Tongue (tissue), 3 donors: ENCODE measurements at places on chromosomes 7 and 10.

DNA sequence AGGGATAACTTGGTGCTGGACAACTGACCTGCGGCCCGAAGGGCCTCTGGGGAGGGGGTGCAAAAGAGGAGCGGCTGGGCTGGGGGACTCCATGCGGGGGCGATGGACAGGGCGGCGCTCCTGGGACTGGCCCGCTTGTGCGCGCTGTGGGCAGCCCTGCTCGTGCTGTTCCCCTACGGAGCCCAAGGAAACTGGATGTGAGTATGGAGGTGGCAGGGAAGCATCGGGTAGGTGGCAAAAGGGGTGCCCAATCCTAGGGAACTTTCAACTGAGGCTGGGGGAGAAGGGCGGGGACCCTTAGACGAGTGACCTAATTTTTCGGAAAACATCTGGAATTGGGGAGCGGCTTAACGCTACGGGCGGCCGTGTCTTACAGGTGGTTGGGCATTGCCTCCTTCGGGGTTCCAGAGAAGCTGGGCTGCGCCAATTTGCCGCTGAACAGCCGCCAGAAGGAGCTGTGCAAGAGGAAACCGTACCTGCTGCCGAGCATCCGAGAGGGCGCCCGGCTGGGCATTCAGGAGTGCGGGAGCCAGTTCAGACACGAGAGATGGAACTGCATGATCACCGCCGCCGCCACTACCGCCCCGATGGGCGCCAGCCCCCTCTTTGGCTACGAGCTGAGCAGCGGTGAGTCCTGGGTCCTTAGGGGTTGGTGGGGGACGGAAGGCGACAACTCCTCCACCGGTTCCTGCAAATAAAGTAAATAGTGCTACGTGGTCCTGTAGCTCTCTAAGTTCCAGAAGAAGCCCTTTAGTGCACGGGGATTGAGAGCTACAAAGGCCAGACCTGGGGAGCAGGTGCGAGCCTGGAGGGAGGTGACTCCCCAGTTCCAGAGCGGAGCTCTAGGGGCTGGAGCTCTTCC lies 622 bp downstream of the WNT16 start:
- peak; percentile 40 for DNase-seq

DNA sequence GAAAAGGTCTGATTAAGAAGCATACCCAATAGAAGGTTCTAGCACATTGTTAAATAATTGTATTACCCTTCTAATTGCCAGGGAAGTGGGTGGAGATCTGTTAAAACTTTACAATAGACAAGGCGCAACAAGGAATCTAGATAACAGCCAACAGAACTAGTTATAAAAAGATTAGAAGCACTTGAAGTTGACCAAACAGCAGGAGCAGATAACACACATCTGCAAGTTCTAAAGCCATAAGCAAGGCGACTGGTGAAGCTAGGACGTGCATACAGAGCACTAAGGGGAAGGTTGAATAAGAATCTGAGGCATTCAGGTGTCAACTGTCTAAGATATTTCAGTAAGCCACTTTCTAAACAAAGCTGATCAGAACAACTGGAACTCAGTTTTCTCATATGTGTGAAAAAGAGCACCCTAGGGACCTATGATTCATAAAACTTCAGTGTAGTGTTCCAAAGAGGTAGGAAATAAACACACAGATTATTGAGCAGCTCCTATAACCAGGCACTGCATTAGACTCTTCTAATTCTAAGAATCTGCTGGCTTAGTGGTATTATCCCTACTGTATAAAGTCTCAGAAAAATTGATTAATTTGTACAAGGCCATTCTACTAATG lies 111.2 kb downstream of the SAMD9 start:
- DNase-seq: no peak

- DNase-seq: peak; percentile 28
Observed at GRCh38 chr7:5553298-5553877, 129.8 kb upstream of the TNRC18 start.

DNA sequence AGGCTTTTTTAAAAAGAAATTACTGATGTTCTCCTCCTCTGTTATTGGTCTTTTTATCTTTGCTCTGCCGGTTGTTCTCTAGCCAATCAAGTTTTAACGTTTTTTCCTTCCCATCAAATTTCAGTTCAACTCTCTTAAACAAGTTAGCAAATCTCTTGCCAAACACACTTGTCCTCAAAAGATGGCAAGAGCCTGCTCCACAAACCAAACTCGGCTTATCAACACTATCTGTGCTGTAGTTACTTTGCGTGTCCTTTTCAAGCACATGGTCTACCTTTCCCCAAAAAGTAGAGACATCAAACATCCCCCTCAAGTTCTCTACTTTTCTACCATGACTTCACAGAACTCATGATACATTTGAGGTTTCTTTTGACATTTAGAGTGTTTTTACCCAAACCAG lies 71.3 kb downstream of the OSBPL3 start:
- DNase-seq: no peak

DNA sequence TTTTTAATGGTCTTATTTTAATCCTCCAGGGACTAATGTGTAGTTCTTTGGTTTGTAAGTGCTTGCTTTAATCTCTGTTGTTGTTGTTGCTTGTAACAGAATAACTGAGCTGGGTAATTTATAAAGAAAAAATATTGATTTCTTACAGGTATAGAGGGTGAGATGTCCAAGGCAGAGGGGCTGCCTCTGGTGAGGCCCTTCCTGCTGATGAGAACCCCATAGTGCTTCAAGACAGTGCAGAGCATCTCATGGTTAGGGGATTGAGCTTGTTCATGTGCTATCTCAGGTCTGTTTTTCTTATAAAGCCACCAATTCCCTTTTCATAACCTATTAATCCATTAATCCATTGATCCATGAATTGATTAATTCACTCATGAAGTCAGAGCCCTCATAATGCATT lies 516.3 kb upstream of the KCND2 start:
- DNase-seq: no peak
